ENCODE measurements at places on chromosomes 5 and 9.

DNA sequence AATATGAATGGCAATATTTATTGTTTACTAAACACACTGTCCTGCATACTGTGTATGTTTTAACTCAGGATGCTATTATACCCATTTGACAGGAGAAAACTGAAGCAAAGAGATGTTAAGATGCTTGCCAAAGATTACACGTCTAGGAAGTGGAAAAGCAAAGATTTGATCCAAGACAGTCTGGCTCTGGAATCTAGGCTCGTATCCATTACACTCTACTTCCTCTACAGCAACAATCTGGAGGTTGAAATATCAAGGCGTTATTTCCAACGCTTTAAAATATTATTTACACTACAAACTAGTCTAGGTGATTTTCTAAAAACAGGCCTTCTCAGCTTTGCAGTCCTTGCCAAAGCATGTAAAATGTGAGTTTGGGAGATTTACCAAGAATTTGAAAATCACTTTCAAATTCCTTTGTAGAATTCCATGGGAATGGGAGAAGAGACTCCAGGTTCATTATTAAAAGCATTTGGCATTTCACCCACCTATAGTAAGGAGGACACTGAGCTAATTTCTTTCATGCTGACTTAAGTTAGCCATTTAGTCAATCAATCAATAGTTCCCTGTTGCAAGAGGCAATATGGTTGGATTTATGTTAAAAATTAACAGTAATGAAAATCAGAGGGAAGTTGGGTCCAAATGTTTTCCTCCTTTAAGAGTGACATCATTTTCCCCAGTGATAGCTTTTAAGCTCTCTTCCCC is 356.3 kb upstream of the SMARCA2 start:
- no peak for DNase-seq

- no peak for DNase-seq
Observed at GRCh38 chr9:36867241-36867640, 166.8 kb downstream of the PAX5 start.

- no peak for DNase-seq
Observed at GRCh38 chr5:140117523-140117922, 3.6 kb downstream of the PURA start.

DNA sequence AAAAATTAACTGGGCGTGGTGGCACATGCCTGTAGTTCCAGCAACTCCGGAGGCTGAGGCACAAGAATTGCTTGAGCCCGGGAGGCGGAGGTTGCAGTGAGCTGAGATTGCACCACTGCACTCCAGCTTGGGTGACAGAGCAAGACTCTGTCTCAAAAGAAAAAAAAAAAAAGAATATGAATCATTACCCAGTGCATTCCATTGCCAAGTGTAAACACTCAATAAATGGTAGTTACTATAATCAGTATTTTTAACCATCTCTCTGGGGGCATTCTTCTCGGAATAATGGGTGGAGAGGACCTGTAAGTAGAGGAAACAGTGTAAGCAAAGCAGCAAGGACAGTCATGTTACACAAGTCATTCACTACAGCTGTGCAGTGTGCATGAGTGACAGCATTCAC is 13.8 kb upstream of the RANBP17 start:
- DNase-seq = no peak

DNA sequence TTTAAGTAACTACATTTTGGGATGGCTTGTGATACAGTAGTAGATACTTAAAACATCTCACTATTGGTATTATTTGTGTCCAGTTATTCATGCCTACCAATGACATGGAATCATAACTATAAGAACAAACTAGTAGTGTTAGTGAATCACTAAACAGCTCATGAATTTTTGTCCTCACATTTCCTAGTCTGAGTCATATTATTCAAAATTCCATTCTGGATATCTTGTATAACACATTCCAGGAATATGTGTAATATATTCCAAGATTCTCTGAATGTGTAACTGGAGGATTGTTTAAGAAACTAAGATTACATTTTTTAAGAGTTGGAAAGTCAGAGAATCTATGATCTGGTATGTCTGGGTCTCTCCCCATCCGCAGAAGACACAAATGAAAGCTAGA is 565.3 kb upstream of the ZNF608 start:
- DNase-seq = peak; percentile 95

GRCh38 chr5:76805821-76806505 is 12.9 kb upstream of the F2RL1 start:
- DNase-seq = peak; percentile 99

- DNase-seq = no peak
Observed at GRCh38 chr5:175257847-175258194, 186.2 kb downstream of the DRD1 start.

GRCh38 chr5:92504346-92504745 is 1076.7 kb downstream of the NR2F1-AS1 start:
- DNase-seq = no peak

DNA sequence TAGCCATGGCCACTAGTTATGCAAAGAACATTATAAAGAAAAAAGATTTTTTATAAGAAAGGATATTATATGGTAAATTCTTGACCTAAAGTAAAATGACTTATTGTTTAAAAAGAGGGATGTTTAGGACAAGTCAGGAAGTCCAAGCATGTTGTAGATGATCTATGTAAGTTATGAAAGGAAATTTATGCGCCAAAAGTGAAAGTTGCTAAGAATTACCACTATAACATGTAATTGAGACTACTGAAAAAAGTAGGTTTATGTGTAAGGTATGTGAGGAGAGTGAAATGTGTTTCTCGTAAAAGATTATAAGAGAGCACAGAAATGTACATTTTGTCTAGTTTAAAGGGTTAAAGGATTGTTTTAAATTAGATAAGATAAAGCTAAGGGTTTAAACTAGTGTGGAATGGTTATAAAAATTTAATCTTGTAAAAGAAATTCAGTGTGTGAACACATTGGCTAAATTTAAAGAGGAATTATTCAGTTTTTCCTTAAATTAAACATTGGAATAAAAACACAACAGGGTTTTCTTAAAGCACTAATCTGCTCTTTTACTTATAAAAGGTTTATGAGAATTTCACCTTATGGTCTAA is 1100.4 kb upstream of the EDIL3 start:
- DNase-seq = no peak

DNA sequence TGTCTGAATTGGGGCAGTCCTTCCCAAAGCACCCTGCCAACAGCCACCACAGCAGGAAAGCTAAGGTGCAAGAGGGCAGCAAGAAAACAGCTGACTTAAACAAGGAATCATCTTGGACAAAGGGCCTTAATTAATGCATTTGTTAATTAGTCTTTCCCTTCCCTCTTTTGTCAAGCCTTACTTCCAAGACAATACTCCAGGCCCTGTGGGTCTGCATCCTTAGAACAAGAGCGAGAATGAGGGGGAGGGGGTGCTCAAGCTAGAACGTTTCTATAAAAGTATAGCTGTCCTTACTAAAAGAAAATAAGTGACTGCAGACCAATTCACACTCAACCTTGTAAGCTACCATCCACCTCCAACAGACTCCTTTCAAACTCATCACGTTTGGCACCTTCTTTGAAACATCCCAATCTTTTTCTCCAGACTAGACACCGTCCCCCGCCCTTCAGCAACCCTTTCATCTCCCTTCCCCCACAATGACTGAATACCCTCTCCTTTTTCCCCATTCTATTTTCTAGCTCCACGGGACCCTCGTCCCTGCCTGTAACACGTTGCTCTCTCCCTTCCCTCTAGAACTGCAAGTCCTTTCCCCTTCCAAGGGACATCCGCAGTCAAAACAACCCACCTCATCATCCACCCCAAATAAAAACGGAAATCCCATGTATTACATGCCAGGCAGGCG is 85.7 kb upstream of the RNF38 start:
- DNase-seq = no peak

- DNase-seq = no peak
Observed at GRCh38 chr9:34956648-34957047, 1.4 kb upstream of the PHF24 start.

GRCh38 chr5:168809218-168809617 is 230.1 kb upstream of the PANK3 start:
- no peak for DNase-seq

DNA sequence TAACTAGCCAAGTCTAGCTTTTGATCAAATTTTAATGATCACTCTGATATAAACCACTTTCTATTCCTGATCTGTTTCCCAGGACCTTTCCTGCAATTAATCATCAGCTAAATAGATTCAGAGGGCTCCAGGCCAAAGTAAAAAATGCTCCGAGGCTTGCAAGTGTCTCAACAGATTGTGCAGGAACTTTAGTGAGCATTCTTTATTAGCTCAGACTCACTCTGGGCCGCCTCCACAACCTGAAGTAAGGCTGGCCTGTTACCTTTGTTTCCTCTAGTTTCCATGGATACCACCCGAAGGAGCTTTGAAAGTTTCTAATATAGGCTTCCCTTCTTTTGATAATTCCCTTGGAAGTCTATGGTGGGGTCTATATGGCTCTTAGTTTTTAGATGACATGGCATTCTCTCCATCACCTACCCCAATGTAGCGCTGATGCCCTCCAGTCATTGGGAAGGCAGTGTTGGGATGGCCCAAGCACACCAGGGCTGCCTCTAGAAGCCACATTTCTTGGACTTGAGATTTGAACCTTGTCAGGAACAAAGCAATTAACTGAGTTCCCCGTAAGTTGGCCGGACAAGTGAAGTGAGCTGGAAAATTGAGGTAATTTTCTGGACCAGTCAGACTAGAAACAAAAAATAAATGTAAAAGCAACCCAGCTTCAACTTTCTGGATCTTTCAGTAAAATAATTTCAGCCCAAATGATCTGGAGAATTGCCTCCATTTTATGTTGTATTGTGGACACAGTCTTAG is 97.6 kb upstream of the LHFPL2 start:
- DNase-seq = no peak

DNA sequence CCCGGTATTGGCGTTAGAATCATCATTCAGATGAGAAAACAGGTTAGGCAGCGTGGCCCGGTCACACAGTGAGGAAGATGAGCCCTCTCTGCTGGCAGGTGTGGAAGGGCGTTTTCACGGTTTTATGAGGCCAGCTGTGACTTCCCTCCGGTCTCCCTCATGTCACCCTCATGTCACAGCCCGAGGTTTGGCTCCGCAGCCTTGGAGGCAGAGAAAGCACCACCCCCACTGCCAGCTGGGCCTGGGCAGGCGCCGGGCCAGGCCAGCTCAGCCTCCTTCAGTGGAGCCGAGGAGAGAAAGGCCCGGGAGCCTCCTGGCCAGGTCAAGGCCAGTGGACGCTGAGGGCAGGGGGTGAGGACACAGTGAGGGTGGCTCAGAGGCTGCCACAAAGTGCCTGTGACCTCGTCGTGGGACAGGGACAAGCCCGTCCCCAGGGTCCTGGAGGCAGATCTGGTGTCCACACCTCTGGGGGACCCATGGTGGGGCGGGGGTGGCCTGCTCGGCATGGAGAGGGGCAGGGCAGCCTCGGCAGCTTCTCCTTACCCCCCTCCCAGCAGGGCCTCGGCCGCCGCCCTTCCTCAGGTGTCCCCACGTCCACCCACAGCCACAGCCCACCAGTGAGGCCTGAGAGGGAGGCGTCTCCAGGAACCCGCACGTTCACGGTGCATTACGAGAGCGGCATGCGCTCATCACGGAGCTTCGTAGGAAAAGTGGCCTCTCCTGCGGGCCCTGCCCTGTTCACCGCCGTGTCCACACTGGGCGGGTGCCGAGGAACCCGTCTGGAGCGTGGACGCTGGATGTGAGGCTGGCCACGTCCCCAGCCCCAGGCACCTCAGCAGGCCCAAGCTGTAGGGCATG is 32.2 kb downstream of the EXD3 start:
- no peak for DNase-seq

DNA sequence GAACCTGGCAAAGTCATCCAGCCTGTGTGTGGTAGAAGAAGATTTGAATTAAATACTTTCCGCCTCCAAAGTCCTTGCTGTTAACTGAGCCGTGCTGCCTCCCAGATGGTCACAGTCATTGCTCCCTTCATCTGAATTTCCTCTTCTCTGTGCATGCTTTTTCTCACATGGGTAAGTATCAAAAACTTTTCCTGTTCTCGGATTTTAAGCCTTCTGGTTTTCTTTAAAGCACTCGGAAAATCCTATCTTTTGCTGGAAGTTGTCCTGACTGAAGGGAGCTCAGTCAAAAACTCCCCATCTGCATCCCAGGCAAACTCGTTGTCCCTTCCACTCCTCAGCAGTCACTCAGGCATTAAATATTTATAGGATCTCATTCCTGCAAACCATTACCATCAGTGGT is 290.0 kb upstream of the PIK3R1 start:
- DNase-seq = no peak

DNA sequence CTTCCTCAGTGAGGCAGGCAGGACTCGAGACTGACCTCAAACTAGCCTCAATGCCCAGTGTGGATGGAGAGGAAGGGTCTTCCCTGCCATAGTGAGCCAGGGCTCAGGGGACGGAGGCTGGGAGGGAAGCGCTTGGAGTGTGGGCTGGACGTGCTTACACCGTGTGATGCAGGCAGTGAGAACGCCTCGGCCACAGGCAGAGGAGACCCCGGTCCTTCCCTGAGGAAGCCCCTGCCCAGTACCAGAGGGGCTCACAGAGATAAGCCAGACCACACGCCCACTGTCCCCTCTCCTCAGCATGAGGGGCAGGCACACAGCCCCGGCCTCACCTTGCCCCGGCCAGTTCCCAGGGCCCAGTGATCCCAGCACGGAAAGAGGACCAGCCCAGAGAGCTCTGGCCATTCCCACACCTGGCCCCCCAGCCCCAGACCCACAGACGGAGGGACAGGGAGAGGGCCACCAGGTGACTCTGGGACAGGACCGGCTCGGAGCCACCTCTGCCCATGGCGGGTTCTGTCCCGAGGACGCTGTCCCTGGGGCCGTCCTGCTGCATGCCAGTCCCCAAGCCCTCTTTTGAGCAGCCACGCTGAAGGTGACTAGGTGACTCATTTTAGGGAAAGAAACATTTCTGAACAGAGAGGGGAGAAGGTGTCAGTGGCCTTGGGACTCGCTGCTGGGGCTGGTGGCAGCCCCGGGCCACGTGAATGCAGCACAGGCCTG is 6.0 kb upstream of the NSMF start:
- no peak for DNase-seq

DNA sequence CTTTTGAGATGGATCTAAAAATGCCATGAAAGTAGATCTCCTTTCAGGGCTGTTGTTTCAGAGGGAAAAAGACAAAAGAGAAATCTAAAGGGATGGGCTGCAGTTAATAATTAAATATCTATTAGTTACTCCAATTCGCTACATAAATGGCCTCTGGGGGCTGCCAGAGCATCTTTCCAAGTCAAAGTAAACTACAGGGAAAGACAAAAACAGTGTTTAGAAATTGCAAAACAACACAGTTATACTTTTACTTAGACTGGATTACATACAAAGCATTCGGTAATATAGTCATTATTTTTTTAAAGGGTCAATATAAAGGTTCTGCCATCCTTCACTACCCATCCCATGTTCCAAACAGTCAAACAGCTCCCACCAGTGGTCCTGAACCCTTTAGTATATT is 853.5 kb upstream of the DMAC1 start:
- no peak for DNase-seq

- no peak for DNase-seq
Observed at GRCh38 chr5:83715236-83716065, 5.2 kb downstream of the HAPLN1 start.

GRCh38 chr5:149433524-149434131 is 54.5 kb upstream of the IL17B start:
- no peak for DNase-seq

- DNase-seq = no peak
Observed at GRCh38 chr5:154999865-155000264, 13.7 kb upstream of the KIF4B start.
